Upper lobe of left lung (tissue), 6 donors: ENCODE measurements at places on chromosomes 5 and 9.

DNA sequence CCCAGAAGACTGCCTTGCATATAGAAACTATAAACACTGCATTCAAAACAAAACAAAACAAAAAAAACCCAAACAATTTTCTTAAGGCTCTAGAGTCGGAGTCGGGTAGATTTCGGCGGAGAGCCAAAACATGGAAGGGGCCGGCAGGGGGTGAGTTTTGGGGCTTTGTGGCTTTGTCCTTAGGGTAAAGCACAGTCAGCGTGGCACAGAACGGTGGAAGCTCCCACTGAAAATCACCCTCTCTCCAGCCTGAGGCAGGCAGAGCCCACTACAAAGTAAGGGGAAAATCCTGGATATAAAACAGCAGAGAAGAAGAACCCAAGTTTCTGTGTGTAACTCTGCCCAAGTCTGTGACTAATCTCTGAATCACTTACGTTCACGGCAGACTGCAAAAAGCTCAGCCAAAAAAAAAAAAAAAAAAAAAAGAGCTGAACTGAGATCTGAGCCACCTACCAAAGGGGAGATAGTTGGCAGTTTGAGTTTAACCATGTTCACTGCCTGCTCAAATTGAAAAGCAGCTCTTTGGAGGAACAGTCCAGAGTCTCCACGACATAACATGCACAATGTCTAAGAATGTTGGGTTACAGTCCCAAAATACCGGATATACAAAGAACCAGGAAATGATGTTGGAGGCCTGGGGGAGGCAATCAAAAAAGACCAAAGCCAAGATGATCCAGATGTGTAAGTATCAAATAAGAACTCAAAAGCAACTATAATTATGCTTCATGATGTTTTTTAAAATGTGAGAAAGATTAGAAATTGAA is 26.6 kb upstream of the OR2K2 start:
- no peak for DNase-seq
- no peaks in the 10 kb centered on the region for H3K4me1 ChIP-seq
- H3K27me3 ChIP-seq: no peaks in the 10 kb centered on the region

DNA sequence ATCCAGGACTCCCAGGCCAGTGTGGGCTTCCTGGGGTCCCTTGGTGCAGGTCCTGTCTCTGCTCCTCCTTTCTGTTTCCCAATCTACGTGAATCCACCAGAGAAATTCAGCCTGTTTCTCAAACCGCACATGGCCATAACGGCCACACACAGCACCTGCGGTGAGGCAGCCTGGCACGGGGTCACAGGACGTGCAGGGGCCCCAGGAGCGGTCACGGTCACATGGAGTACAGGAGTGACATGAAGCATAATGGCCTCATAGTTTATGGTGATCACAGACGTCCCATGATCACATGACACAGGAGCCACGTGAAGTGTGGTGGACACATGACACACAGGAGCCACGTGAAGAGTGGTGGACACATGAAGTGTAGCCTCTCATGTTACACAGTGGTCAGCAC is 248.5 kb upstream of the IRX4 start:
- no peak for DNase-seq
- H3K4me3 ChIP-seq: no peak overlapping the region
- no peak overlapping the region for H3K27ac ChIP-seq
- H3K4me1 ChIP-seq: no peaks in the 10 kb centered on the region
- H3K36me3 ChIP-seq: no peaks in the 10 kb centered on the region

- no peaks in the 10 kb centered on the region for H3K27me3 ChIP-seq
- no peaks in the 10 kb centered on the region for H3K4me1 ChIP-seq
- H3K36me3 ChIP-seq: no peaks in the 10 kb centered on the region
- DNase-seq: no peak
- no peak overlapping the region for H3K27ac ChIP-seq
These were observed 55.4 kb upstream of the RUFY1 start for GRCh38 chr5:179494774-179495526.

DNA sequence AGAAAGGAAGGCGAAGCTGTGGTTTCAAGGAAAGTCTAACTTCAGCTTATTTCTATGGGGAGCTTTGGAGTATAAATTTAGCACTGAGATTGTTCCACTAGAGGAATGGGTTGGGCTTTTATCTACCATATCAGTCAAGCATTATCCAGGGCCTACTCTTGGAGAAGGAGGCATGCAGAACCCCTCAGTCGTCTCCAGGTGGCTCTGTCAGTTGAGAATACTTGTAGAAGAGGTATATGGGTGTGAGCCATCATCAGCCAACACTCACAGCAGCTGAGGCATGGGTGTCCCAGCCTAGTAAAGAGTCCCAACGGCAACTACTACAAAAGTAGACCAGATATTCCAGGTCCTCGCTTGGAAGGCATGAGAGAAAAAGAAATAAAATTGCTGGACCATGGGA is 548.5 kb upstream of the GRAMD2B start:
- no peaks in the 10 kb centered on the region for H3K4me1 ChIP-seq
- no peak overlapping the region for H3K4me3 ChIP-seq
- DNase-seq: no peak
- no peaks in the 10 kb centered on the region for H3K27me3 ChIP-seq
- H3K27ac ChIP-seq: no peak overlapping the region

DNA sequence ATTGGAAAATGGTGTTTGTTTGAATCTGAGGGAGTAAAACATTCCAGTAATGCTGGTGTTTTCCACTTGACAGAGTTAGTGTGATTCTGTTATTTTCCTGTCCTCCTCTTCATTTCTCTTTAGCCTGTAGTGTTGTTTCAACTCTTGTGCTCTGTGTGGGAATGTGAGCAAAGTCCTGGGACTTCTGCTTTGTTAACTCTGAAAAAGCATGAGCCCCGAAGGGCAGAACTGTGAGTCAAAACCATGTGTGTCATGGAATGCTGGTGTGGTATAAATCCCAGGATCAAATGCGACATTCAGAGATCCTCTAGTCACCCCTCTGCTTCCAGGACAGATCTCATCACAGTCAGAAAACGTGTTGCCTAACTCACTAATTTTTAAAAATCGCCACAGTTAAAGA is 8.9 kb downstream of the F2R start:
- no peaks in the 10 kb centered on the region for H3K4me1 ChIP-seq
- H3K27me3 ChIP-seq: no peaks in the 10 kb centered on the region
- no peak overlapping the region for H3K4me3 ChIP-seq

- no peak overlapping the region for H3K4me3 ChIP-seq
- peaks cover 3% of the 10 kb centered on the region for H3K4me1 ChIP-seq
- DNase-seq: no peak
- H3K27me3 ChIP-seq: no peaks in the 10 kb centered on the region
These were observed 20.0 kb downstream of the ZNF366 start for GRCh38 chr5:72487177-72487576.

DNA sequence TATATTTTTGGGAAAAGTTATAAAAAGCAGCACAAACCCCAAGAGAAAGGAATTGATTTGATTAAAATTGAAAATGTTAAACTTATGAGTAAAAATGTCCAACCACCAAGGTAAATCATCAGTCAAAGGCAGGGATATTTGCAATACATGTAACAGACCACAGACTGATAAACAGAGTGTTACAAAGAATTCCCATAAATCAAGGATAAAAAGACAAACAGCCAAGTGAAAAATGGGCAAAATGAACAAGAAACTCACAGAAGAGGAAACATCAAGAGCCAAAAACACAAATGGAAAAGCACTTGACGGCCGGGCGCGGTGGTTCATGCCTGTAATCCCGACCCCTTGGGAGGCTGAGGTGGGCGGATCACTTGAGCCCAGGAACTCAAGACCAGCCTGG is 81.3 kb upstream of the HRH2 start:
- no peak overlapping the region for H3K4me3 ChIP-seq
- H3K27ac ChIP-seq: no peak overlapping the region
- H3K36me3 ChIP-seq: no peaks in the 10 kb centered on the region
- no peak for DNase-seq

DNA sequence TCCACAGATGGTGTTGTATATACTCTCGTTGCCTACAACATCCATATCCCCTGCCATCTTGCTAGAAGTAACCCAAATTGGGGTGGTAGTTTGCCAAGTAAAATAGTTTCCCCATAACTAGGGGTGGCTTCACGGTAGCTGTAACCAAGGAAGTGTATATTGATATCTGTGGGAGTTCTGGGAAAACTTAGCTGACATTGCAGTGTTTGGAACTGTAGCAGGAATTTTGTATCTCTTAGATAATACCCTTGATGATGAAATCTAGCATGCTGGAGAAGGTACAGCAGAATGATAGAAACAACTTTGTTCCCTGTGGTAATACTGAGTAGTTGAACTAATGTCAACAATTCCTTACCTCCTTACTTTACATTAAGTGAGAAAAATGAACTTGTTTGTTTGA is 29.8 kb downstream of the FBXL7 start:
- no peak overlapping the region for H3K27ac ChIP-seq
- H3K36me3 ChIP-seq: no peaks in the 10 kb centered on the region
- no peaks in the 10 kb centered on the region for H3K27me3 ChIP-seq
- no peak overlapping the region for H3K4me3 ChIP-seq
- H3K4me1 ChIP-seq: peaks cover 7% of the 10 kb centered on the region

DNA sequence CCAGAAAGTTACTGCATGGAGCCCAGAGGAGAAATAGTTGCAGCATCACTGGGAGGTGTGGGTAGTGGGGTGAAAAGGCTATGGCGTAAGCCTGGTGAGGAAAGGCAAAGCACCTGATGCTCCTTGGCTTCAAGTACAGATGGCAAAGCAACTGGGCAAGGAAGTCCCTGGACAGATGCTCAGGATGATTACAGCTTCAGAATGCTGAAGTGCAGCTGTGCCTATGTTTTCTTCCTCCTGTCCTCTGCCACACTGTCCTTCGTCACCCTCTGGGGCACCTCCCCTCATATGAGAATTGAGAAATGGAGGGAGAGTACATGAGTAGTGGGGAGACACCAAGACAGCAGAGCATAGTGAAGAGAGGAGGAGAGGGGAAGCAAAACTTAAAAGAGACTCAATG is 328.0 kb downstream of the PDE4D start:
- DNase-seq: no peak
- H3K36me3 ChIP-seq: no peaks in the 10 kb centered on the region
- H3K27ac ChIP-seq: no peak overlapping the region
- H3K27me3 ChIP-seq: no peaks in the 10 kb centered on the region
- peaks cover 10% of the 10 kb centered on the region for H3K4me1 ChIP-seq

DNA sequence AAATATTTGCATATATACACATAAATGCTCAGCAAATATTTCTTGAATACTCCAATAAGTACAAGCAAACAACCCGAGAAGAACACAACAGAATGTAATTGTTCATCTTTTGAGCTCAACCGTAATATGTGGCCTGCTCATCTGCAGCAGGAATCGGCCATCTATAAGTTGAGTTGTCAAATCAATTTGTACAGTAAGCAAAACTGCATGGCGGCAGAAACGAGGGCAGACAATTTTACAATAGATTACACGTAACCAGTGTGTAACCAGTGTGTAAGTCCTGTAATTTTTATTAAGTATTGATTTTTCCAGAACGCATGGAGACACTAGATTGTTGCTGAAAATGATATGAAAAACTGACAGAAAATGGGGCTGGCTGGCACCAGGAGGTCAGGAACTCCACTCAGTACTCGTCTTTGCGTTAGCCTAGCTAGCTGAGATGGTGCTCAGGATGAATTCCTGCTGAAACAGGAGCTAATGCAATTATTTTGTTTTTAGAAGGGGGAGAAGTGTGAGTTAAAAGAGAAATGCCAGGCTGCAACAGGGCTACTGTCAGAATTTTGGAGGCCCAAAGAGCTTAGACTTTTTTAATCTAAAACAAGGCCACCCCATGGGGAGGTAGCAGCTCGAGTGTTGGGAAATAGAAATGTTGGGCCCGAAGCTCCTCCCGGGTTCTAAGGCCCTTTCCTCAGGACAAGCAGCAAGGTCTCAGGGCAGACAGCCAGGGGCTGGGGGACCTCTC is 682 bp downstream of the DHX29 start:
- no peaks in the 10 kb centered on the region for H3K36me3 ChIP-seq
- no peak for DNase-seq
- no peaks in the 10 kb centered on the region for H3K27me3 ChIP-seq
- H3K4me1 ChIP-seq: peaks cover 69% of the 10 kb centered on the region
- peak overlapping the region; percentile 89 for H3K27ac ChIP-seq

DNA sequence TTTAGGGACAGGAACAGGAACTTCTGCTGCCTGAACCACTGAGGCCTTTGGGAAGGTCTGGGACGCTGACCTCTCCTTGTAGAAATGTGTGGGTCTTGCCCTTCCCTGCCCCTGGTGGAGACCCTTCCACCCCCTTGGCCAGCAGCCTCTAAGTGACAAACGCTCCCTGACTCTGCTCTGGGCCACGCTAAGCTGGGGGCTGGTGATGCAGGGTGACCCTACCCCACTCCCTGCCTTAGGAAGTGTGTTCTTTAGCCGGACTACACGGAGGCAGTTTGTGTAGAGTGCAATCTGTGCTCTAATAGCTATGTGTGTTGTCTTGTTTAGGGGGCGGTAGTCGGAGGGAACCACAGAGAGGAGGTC is 123.0 kb downstream of the COL23A1 start:
- peak overlapping the region; percentile 79 for H3K27ac ChIP-seq
- no peaks in the 10 kb centered on the region for H3K27me3 ChIP-seq
- no peak for DNase-seq
- H3K4me3 ChIP-seq: no peak overlapping the region

GRCh38 chr5:141839015-141839513 is 39.1 kb downstream of the PCDH1 start:
- H3K4me3 ChIP-seq: no peak overlapping the region
- H3K36me3 ChIP-seq: no peaks in the 10 kb centered on the region
- peaks cover 77% of the 10 kb centered on the region for H3K4me1 ChIP-seq
- peak overlapping the region; percentile 49 for H3K27ac ChIP-seq

DNA sequence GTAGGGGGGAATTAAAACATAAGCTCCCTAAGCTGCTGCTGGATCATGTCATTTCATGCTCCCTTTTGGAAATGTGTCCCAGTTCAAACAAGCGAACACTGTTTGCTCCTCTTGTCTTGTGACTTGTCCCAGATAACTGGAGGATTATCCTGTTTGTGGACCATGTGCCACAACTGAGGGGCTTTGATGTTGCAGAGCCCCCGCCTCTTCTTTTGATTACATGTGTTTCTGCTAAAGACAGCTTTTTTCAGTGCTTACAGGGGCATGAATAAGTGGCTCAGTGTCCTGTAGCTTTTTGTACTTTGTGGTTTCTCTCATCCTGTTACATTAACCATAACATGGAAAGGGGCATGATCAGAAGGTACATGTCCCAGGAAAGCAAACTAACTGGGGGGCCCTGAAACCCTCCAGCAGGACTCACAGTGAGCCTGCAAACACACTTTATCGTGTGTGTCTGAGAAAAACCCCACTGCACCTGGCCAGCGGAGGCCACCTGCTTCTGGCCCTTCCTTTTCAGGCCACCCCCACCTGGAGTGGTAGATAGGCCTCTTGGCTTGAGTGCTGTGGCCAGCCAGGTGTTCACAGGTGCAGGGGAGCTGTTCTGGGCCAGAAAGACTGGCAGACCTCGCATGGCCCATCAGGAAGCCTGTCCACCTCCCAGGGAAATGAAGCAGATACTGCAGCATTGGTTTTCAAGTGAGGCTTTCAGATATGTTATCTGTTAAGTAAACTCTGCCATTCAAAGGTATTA is 285.6 kb downstream of the FANCC start:
- H3K4me1 ChIP-seq: peaks cover 49% of the 10 kb centered on the region
- no peak for DNase-seq
- H3K27me3 ChIP-seq: no peaks in the 10 kb centered on the region
- peak overlapping the region; percentile 13 for H3K27ac ChIP-seq

- no peak overlapping the region for H3K27ac ChIP-seq
- H3K4me1 ChIP-seq: no peaks in the 10 kb centered on the region
- H3K4me3 ChIP-seq: no peak overlapping the region
- no peaks in the 10 kb centered on the region for H3K27me3 ChIP-seq
- H3K36me3 ChIP-seq: peaks cover 12% of the 10 kb centered on the region
- DNase-seq: no peak
These were observed 125.7 kb downstream of the NIPBL start for GRCh38 chr5:37002176-37002751.

GRCh38 chr5:139738193-139739149 is 57.1 kb upstream of the PSD2 start:
- H3K36me3 ChIP-seq: no peaks in the 10 kb centered on the region
- no peak overlapping the region for H3K27ac ChIP-seq
- DNase-seq: no peak
- H3K27me3 ChIP-seq: no peaks in the 10 kb centered on the region
- H3K4me3 ChIP-seq: no peak overlapping the region
